ENCODE measurements at places on chromosomes 12 and 14. TPM values are rescaled to one million over a fixed set of nuclear protein-coding genes. Genes with fewer than 3 reads are reported as not detected.

Gene CNTN1
- total RNA-seq = 0.06 TPM

Gene RPL10L
- 6.9 TPM for total RNA-seq

Gene SLCO1C1
- not detected for total RNA-seq

Gene NEUROD4
- total RNA-seq = not detected

Gene TESPA1
- 1.1 TPM for total RNA-seq

Gene ABCD2
- total RNA-seq = 0.11 TPM

Gene ASB2
- total RNA-seq = 1.8 TPM

Gene SIVA1
- total RNA-seq = 582 TPM
